NAMALWA (cell line): ENCODE measurements at places on chromosomes 6 and 20.

GRCh38 chr6:167668019-167668753, 158.5 kb upstream of the AFDN start:
- no peak for DNase-seq

GRCh38 chr20:40669692-40670091, 19.3 kb downstream of the MAFB start:
- no peak for DNase-seq

DNA sequence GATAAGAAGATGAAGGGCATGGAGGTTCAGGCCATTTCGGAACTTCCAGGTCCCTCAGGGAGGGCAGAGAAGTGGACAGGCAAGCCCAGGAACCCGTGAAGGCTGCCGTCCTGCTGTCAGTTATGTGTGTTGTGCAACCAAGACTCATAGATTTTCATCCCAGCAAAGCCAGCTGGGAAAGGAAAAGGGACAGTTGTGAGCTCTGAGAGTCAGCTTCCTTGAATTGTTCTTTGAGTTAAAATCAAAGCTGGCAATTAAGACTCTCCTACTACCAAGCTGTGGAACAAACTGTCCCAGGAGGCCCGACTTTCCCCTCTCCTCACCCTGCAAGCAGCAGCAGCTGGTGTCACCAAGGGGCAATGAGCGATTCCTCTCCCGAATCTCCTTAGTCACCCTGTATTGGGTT, 46.3 kb upstream of the IYD start:
- DNase-seq, result no peak

- no peak for DNase-seq
These were observed 56.4 kb downstream of the LYRM4 start for GRCh38 chr6:5204376-5204775.

DNA sequence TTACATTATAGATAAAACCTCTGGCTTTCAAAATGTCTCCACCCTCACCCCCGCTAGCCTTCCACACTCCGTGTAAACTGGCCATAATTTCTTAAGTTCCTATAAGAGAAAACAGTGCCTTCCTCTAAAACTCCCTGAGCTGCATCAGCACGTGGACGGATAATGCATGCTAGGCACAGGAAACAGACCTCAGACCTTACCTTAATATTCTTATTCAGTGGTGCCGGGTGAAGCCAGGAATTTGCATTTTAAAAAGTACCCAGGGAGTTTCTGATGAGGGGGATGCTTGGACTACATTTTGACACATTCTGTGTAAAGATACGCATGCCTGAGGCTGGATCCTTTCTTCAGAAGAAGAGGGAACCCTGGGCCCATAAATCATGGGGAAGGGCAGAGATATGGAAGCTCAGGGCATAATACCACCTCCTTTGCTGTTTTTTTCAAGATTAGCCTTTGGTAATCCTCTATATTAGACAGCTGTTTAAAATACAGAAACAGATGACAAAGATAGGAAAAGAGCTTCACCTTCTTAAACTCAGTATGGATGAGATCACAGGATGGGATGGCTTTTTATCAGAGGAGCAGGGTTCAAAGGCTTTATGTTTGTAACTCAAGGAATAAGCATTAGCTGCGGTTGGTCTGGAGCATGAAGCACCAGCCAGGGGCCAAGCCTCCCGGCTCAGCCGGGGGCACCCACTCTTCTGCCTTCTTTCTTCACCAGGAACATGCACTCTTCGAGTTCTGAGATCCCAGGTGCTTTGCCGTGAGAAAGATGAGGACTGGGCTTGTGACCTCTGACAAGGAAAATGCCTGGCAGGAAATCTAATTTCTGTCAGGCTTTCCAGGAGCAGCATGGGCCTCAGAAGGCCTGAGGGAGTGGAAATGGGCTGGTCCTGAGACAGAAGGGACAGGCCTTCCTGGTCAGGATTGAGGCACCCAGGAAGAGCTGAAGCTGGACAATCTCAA, 218.1 kb upstream of the SOX4 start:
- no peak for DNase-seq

DNA sequence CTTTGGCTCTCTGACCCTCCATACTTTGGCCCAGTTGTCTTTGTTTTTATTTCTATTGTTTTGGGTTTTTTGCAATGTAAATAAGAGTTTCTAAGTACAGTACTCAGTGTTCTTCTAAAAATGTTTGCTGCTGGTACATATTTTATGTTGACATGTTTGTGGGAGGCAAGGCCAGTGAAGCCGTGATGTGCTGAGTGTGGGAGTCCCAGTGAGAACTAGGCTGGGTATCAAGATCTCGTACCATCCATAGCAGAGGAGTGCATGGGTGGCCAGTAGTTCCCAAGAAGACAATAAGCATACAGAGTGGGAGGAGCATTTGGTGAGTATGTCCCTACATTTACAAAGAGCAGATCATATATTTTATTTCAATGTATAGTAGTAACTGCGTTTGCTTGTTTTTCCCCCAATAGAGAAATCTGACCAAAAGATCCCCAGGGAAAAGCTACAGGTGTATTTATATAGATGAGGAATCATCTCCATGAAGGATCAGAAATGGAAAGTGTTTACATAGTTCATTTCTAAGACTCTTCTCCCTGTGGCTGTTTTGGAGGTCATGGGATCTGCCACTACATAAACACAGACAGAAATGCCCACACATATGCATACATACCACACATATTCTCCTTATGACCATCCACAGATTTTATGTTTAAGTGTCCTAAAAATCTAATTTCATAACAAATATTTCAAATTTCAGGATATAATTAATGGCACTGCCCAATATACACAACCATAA, 285.9 kb downstream of the ALDH8A1 start:
- DNase-seq, result no peak

- DNase-seq, result no peak
These were observed 6.0 kb upstream of the SMIM28 start for GRCh38 chr6:138371720-138372119.

DNA sequence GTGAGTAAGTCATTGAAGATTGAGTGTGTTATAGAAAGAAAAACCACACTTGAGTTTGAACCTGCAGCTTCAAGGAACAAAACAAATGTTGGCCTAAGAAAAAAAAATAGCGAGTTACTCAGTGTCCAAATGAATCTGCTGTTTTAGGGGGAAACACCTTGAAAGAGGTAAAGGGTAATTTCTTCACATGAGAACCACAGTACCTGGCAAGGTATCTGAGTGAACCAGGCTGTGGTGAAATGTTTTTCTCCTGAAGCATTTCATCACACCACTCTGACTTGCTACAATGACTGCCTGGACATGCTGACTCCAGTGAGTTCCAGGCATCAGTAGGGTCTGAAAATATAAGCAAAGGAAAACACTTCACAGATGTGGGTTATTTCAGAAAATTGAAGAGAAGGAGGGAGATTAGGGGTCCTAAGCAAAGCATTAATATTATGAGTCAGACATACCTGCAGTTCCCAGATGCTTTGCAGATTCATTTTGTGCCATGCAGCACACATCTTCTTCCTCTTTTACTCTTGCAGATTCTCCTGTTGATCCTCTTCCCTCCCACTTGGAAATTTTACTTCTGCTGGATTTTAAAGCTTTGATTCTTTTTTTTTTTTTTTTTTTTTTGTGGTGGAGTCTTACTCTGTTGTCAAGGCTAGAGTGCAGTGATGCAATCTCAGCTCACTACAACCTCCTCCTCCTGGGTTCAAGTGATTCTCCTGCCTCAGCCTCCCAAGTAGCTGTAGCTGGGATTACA, 206.2 kb upstream of the SGK1 start:
- DNase-seq, result no peak

DNA sequence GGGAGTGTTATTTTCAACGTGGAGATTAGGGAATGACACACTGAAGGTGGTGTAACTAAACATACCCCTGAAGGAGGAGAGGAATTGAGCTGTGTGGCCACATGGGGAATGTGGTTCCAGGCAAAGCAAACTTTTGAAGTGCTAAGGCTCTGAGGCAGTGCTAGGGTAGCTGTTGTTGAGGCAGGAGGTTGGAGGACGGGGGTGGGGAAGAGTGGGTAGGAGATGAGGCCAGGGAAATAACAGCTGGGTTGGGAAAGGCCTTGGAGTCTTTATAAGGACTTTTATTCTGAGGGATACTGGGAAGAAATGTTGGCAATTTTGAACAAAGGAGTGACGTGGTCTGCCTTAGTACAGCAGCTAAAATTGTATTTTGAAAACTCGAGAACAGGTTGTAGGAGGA, 13.0 kb downstream of the RPRD1B start:
- DNase-seq, result no peak

DNA sequence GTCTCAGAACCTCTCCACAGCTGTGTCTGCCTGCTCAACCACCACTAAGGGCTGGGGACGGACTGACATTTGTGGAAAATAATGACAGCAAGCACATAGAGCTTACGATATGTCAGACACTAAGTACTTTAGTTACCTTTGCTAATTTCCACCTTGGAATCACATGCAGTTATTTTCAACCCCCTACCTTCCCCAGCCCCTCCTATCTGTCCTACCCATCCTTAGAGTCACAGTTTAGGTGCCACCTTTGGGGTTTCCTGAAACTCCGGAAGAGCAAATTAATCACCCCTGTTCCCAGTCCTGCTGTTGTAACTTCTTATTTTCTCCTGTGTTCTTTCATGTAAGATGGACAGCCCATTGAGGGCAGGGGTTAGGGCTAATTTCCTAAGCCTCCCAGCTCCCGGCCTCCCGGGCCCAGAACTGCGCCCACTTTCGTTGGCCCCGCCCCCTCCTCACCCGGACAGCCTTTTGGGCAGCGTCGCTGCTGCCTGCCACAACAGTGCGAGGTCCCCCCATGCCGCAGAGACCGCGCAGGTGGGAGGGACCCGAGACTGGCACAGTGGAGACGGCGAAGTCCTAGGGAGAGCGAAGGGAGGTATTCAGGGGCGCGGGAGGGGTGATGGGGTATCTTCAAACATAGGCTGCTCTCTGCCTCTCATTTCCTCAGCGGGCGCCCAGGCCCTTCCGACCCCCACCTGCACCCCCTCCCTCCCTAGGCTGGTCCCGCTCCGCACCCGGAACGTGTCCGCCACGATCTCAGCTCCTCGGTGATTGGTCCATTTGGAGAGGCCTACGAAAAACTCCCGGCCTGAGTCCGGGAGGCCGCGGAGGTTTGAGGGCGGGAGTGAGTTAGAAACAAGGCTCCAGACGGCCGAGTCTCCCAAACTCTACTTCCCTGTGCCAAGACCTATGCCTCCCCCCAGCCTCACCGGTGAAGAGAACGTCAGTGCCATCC, 1.1 kb downstream of the DDAH2 start:
- peak; percentile 94 for DNase-seq

DNA sequence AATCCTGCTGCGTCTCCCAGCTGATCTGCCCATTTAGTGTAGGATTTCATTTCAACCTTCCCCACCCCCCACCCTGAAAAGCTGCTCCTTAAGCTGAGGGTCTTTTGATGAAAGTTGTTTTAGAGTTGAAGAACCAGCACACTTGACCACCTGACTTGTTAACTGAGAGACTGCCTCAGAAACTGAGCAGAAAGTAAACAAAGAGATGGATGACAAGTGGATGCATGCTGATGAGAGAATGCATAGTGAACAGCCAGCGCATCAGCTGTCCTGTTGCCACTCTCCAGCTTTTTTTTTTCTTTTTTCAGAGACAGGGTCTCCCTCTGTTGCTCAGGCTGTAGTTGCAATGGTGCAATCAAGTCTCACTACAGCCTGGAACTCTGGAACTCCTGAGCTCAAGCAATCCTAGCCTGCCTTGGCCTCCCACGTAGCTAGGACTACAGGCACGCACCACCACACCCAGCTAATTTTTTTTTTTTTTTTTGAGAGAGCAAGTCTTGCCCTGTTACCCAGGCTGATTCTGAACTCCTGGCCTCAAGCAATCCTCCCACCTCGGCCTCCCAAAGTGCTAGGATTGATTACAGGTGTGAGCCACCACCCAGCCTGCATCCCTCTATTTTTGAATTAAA, 9.5 kb downstream of the RPL10A start:
- DNase-seq, result peak; percentile 27

GRCh38 chr6:157496534-157497095, 115.6 kb downstream of the ZDHHC14 start:
- no peak for DNase-seq

- no peak for DNase-seq
These were observed 4.7 kb downstream of the GMPR start for GRCh38 chr6:16243055-16243454.

GRCh38 chr6:91813641-91814040, 1226.8 kb upstream of the MAP3K7 start:
- DNase-seq, result no peak

DNA sequence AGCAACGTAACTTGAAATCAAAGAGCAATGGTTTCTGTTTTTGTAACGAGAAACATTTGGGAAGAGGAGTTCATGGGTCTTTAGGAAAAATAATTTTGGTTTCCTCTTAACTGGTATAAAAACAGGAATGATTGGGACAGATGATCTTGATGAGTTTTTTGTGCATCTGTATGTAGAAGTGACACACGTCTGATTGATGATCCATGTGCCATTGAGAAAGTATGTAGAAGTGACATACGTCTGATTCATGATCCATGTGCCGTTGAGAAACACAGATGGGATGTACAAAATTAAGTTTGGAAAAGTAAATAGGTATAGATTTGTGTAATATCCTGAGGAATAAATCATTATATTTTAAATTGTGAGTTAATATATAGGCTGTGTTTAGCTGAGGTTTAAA, 2.1 kb downstream of the KIAA1586 start:
- DNase-seq, result no peak

- no peak for DNase-seq
These were observed 190.3 kb downstream of the RNF144B start for GRCh38 chr6:18577491-18577890.

DNA sequence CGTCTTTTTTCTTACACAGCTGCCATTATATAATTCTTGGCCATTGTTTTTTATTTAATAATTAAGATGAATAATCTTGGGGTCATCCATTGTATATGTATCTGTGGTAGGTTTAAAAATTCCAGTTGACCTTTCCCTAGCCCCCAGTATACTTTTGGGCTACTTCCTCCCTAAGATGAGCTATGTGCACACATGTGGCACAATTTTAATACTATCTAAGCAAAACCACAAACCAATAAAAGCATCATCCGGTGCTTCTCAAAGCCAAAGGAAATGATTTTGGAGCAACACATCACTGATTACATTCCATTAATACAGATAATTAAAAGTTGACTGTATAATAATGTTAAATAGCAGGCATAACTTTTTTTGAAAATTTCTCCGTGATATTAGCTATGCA, 161.2 kb downstream of the ATXN1 start:
- no peak for DNase-seq

DNA sequence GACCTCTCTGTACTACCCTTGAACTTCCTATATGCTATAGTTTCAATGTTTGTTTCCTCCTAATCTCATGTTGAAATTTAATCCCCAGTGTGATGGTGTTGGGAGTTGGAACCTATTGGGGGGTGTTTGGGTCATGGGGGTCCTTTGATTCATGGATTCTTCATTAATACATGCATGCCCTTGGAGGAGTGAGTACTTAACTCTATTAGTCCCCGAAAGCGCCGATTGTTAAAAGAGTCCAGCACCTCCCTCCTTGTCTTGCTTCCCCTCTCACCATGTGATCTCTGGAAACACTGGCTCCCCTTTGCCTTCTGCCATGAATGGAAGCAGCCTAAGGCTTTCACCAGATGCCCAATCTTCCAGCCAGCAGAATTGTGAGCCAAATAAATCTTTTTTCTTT, 31.7 kb downstream of the NCR2 start:
- no peak for DNase-seq

- peak; percentile 80 for DNase-seq
These were observed 11.5 kb downstream of the PRDM1 start for GRCh38 chr6:106097411-106098231.
